ENCODE measurements at places on chromosomes 1 and 21.
A peak's percentile ranks its signal among the peaks of the same experiment; 100 is the strongest.

- DNase-seq, result no peak
Measured at GRCh38 chr1:3939242-3940080, 39.4 kb upstream of the C1orf174 start.

- no peak for DNase-seq
Measured at GRCh38 chr1:106465666-106466065, 590.8 kb upstream of the PRMT6 start.

- DNase-seq, result peak; percentile 53
Measured at GRCh38 chr1:220528679-220529501, 954 bp downstream of the MARK1 start.

GRCh38 chr1:43706598-43707189 lies 642 bp upstream of the ST3GAL3 start:
- DNase-seq, result peak; percentile 64

DNA sequence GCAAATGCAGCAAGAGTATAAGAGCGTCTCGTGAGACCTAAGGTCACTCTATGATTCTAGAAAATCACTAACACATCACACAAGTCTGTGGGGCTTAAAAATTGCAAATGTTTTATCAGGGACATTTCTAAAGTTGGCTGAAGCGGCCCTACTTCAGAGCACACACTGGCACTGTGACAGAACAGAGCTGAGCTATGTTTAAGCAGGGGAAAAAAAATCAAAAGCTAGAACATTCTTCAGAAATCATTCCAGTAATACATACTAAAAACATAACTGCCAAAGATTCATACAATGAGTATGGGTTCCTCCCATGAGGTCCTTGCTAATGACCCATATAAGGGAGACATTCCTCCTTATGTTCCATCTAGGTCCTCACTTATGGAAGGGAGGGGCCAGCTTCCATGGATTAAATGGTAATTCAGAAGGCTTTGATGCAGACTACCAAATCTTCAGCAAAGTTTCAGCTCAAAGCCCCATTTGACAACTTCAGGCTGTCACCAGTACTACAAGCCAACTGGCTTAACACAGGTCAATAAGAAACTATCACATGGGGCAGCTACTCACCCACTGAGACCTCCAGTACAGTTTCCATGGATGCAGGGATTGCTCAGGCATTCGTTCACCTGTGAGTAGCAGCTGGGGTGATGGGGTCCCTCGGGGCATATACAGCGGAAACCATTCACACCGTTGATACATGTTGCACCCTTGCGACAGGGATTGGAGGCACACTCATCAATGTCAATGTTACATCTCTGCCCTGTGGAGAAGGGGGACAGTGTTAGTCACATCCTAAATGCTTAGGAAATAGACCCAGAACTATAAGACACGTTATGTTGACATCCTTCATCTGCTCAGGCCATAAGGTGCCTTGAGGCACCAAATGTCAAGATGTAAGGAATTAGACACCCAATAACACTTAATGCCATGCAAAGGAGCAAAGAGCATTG lies 58.4 kb upstream of the ADAM30 start:
- DNase-seq, result no peak

GRCh38 chr1:29043274-29043965 lies 80.3 kb downstream of the TMEM200B start:
- no peak for DNase-seq

GRCh38 chr21:44332383-44332782 lies 6.8 kb downstream of the CFAP410 start:
- DNase-seq, result peak; percentile 39

- no peak for DNase-seq
Measured at GRCh38 chr1:30901798-30902581, 6.6 kb downstream of the SDC3 start.

DNA sequence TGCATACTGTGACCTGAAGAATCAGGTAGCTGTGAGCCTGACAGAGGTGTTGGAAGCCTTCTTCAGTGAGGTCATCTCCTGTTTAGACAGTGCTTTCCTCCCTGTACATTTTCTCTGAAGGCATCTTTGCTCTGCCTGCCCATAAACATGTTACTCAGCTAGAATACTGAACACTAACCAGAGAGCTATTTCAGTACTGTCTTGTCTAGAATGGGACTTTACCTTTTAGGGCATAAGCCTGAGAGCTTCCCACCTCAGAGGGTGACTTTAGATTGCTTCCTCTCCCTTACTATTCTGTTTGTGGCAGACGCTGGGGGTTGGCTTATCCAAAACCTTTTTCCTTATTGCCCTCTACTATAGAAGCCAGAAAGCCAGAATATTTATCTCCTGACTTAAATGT lies 23.3 kb upstream of the ZNF326 start:
- no peak for DNase-seq

GRCh38 chr1:114108751-114109255 lies 44.9 kb downstream of the SYT6 start:
- no peak for DNase-seq

- DNase-seq, result no peak
Measured at GRCh38 chr1:143497374-143497747, 474.4 kb downstream of the FAM72C start.

DNA sequence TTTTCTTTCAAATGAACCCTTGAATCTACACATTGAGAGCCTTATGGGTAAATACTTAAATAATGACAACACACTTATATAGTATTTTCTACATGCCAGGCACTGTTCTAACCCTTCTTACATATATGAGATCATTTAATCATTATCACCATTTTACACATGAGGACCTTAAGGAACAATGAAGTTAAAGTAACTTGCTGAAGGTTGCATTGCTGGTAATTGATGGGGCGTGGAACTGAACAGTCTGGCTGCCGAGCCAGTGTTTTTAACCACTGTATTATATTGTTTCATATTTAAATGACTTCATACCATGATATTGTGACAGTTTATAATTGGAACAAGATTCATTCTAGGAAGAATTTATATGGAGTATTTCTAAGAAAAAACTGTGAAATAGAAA lies 111.9 kb upstream of the TENT5C start:
- DNase-seq, result no peak

DNA sequence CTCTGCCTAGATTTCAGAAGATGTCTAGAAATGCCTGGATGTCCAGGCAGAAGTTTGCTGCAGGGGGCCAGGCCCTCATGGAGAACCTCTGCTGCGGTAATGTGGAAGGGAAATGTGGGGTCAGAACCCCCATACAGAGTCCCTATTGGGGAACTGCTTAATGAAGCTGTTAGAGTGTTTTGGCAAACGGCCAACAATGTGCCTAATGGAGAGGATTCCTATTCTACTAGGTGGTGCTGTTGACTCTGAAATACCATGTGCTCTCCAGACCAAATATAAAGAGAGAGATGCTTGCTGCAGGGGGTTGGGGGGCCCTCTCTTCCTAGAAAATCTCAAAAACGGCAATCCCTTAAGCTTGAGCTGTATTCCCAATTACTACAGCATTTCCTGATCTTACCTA lies 57.1 kb upstream of the DR1 start:
- DNase-seq, result no peak

DNA sequence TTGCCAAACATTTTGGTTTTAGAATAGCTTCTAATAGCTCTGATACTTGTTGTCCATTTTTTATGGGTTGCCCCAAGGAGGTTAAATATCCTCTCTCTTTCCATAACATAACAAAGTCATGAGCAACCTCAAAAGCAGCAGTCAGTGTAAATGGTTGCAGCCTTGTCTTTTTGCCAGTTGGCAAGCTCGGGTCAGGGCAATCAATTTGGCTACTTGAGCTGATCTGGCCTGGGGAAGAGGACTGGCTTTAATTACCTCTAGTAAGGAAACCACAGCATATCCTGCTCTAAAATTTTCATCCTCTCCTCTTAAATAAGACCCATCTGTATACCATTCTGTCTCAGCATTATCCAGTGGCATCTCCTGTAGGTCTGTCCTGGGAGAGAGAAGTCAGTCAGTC lies 21.2 kb upstream of the FMO4 start:
- DNase-seq, result no peak

GRCh38 chr21:44724926-44725325 lies 13.6 kb upstream of the TSPEAR start:
- no peak for DNase-seq

DNA sequence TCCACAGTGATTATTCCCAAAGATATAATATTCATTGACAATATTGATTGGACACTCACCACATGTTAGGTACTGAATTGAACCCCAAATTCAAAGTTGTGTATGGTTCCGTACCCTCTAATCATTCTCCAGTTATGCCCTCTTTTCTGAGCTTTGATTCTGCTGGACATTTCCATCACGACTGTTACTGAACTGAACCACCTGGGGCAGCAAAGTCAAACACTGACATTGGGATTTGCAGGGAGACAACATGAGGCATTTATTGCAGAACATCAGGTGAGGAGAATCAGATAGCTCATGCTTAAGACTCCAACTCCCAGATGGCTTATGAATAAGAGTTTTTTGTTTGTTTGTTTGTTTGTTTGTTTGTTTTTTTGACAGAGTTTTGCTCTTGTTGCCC lies 420.9 kb downstream of the DISC1 start:
- DNase-seq, result no peak

DNA sequence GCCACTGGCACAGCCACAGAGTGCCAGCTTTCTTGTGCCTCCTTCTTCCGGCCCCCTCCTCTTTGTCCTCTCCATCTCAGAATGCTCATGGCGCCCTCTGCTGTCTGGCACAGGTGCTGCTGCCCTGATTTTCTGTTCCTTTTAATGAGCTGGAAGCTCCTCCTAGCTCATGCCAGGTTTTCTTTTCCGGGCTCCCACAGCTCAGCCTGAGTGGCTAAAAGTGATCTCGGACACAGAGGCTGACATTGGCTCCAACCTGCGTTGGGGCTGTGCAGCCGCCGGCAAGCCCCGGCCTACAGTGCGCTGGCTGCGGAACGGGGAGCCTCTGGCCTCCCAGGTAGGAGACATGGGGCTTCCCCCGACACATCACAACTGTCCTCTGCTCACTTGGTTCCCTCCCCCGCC lies 18.7 kb downstream of the CNTN2 start:
- DNase-seq, result peak; percentile 96

- DNase-seq, result peak; percentile 81
Measured at GRCh38 chr1:113073479-113073950, 517 bp downstream of the LRIG2 start.

- DNase-seq, result no peak
Measured at GRCh38 chr1:152886085-152886484, 8.0 kb downstream of the SMCP start.

- no peak for DNase-seq
Measured at GRCh38 chr1:237562242-237562823, 328.4 kb downstream of the ZP4 start.

GRCh38 chr1:213507472-213508223 lies 456.6 kb downstream of the RPS6KC1 start:
- no peak for DNase-seq

GRCh38 chr1:21160263-21160796 lies 16.4 kb downstream of the EIF4G3 start:
- no peak for DNase-seq

GRCh38 chr1:16076031-16076864 lies 2.8 kb upstream of the FAM131C start:
- DNase-seq, result no peak

GRCh38 chr1:100710906-100711682 lies 8.4 kb upstream of the VCAM1 start:
- no peak for DNase-seq

GRCh38 chr1:63042278-63042677 lies 258.3 kb downstream of the ATG4C start:
- no peak for DNase-seq

GRCh38 chr1:44777547-44777946 lies 2.2 kb downstream of the RPS8 start:
- no peak for DNase-seq

DNA sequence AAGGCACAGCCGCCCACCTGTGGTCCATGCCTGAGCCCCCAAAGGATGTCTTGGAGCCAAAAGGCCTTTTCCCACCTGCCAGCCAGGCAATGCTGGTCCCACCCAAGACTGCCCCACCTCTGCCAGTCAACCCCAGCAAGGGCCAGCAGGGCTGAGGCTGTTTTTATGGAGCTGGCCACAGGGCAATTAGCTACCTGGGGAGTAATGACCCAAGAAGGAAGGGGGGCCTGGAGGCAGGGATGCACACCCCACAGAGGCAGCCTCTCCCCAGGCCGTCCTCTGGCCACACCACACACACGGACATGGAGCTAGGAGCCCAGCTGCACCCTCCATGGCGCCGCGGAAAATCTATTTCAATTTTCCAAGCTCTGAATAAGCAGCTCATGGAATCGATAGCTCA lies 27.2 kb downstream of the CHD5 start:
- no peak for DNase-seq

DNA sequence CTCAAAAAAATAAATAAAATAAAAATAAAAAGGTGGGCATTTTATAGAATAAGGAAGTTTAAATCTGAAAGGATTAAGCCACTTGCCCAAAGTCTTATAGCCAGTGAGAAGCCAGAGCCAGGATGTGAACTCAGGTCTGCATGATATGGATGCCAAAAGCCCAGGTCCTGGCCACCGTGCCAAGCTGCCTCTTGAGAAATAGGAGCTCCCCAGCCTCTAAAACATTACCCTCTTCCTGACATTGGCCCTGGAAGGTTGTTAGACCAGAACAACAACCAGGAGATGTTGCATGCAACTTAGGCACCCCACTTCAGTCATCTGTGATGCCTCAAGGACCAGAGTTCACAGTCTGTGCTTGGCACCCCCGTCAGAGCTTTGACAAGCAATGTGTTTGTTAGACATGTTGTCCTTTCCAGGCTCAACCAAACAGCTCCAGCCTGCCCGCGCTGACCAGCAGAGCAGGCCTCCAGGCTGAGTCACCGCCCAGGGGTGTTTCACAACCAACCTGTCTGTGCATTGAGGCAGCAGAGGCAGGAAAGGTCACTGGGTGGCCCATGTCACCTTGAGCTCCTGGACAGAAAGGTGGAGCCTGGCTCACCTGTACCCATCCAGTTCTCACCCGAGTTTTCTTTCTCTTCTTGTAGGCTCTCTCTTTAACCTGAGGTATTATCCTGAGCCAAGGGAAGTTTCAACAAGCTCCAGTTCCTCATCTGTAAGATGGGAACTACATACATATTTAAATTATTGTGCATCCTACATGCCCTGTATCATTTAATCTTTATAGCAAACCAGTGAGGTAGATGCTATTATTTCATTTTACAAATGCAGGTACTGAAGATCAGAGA lies 14.9 kb upstream of the MED18 start:
- no peak for DNase-seq

DNA sequence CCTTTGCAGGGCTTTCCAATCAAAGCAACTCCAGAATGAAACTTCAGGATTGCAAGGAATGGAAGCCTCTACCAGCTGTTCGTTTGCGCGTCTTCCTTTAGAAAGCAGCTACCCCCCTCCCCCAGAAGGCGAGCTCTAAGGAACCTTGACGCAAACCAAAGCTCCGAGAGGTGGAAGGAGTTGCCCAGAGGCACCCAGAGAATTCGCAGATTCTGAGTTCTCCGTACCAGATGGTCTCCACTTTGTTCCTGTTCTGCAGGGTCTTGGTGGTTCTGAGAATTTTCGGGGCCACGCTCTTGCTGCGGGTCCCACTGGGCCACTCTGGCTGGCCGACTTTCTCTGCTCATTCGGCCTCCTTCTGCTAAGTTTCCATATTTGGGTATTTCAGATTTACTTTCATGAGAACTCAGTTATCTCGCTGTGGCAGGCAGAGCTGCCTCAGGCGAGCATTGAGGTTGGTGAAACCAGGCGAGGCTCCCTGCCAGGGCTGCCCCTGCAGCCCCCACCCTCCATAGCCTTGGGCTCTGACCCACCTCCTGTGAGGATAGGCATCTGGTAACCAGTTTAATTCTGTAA lies 801 bp downstream of the TRAF5 start:
- peak; percentile 36 for DNase-seq

- no peak for DNase-seq
Measured at GRCh38 chr1:116861137-116861536, 48.6 kb upstream of the PTGFRN start.
